ENCODE measurements at places on chromosomes 16 and 17.
A peak's percentile ranks its signal among the peaks of the same experiment; 100 is the strongest.

- no peak for DNase-seq
Observed at GRCh38 chr17:55303701-55304145, 39.0 kb downstream of the HLF start.

DNA sequence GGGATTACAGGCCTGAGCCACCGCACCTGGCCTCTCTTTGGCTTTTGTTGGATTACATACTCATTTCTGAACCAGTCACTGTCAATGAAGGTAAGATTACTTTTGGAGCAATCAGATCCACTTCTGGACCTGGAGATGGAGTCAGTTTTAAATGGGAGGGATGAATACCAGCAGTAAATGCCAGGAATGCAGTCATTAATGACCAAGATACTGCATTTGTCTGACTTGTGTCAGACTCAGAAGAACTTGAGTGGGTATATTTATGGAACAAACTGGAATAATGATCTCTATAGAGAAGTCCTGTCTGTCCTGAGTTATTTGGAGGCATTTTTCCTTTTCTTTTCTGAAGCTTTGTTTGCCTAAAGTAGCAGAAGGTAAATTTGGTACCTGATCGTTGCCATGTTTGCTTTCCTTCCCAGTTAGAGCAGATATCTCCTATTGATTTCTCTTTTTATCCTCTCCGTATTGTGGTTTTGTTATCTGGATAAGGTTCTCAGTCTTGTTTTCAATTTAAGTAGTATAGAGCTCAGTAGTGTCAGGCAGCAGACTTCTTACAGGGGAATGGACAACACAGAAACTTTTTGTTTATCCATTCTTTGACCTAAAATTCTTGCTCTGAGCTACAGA lies 10.7 kb downstream of the NLK start:
- DNase-seq, result no peak

DNA sequence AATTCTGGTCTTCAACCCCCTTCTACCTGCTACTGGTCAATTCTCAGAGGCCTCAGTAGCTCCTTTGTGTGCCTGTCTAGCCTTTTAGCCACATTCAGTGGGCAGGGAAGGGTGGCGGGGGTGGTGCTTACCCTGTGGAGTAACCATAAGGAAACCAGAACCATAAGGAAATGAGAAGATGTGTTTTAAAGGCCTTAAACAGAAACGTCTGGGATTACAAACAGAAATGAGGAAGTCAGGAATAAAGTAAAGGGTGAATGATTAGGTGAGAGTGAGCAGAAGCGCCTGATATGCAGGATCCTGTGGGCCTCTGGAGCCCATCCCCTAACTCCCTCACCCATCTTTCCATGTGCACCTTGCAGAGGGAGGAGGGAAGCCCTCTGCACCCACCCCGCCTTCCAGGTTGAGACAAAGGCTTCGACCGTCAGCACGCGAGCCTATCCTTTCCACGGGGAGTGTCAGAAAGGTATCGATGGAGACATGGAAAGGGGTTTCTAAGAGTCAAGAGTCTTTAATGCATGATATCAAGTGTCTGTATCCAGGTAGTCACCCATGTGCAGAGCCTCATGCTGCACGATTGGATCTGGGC lies 20.4 kb downstream of the KIAA0513 start:
- no peak for DNase-seq

- DNase-seq, result no peak
Observed at GRCh38 chr16:68113059-68113761, 28.0 kb downstream of the NFATC3 start.

DNA sequence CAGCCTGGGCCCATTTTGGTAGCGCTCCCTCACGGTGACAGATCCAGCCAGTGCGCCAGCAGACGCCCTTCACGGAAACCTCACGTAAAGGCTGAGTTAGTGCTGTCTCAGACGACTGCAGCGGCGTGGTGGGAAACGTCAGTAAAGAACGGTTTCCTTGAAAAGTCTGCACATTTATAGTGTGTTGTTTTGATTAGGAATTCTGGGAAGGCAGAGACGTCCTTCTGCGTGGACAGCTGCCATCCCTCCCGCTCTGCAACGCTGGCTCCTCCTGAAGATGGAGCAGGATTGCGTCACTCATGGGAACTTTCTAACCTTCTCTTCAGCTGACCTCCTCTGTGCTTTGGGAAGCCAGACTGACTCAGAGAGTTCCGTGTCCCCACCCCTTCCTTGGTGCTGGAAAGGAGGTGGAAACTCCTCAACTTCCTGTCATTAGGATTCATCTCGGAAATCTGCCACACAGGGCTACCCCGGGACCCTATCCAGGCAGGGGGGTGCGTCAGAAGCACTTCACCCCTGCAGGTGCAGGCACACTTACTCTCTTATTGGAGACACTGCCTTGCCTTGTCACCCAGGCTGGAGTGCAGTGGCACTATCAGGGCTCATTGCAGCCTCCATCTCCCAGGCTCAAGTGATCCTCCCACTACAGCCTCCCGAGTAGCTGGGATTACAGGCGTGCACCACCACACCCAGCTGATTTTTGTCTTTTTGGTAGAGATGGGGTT lies 24.3 kb upstream of the CRISPLD2 start:
- DNase-seq, result no peak

GRCh38 chr16:54066451-54067105 lies 220.0 kb downstream of the IRX3 start:
- no peak for DNase-seq

DNA sequence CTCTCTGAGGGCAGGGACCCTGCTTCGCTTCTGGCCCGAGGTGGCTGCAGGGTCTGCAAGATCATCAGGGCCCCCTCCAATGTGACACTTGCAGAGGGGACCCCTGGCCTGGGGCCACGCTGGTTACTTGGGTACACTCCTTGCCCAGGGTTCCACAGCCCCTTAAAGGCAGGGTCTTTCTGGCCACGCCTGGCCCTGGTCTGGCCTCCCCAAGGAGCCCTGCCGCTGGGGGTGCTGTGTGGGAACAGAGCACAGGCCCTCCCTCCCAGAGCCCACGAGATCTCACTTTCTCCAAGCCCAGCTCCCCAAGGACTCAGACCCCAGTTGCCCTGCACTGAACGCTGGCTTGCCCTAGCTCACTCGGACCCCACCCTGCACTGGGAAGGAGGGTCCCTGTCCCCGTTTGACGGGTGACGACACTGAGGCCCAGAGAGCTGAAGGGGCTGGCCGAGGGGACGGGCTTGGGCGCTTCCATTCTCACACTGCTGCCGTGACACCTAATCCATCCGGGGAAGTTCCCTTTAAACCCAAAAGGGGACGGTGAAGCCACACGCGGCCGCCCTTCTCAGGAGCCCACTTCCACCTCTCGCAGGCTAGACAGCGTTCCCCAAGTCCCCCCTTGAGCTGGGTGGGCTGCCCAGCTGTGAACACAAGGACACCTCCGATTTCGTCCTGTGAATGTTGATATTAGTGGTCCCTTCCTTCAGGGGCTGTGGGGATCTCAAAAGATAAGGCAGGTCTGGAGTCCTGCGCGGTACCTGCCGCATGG lies 26.9 kb upstream of the OSGIN1 start:
- DNase-seq, result no peak

DNA sequence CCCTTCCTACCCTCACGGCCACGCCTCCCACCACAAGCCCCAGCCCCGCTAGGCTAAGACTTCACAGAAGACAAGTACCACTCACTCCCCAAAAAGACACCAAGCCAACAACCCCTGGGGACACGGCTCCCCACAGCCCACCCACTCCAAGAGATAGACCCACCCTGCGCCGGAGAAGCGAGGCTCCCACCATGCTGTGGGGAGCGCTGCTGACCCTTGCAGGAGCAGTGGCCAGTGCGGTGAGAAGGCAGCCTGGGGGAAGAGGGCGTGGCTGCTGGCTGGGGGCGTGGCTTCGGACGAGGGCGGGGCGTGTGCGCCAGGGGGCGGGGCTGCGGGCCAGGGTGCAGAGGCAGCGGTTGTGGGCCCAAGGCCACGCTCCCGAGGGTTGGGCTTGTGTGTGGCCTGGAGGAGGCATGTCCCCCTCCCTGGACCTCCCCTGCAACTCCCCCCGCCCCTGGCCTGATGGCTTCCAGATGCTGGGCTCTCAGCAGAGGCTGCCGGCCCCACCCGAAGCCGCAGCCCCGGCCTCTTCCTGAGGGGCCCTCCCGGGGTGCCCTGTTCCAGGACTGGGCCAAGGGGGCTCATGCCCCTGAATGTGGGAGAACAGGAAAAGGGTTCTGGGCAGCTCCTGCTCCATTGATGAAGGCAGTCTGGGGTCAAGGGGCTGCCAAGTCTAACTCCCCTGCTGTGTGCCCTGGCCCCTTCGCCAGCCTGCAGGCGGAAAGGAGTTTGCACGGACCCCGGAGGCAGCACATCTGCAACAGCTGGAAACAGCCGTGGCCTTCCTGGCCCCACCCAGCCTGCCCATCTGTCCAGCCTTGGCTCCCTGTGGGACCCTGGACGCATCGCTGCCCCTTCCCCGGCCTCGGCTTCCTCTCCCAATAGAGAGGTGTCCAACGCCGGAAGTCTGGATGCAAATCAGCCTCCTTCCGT lies 9.1 kb downstream of the TFAP4 start:
- DNase-seq, result peak; percentile 49

GRCh38 chr17:74185571-74186185 lies 17.8 kb upstream of the RPL38 start:
- DNase-seq, result no peak

GRCh38 chr17:78557598-78558039 lies 19.6 kb downstream of the DNAH17 start:
- DNase-seq, result no peak

- no peak for DNase-seq
Observed at GRCh38 chr16:64391063-64391600, 730.7 kb downstream of the CDH11 start.

DNA sequence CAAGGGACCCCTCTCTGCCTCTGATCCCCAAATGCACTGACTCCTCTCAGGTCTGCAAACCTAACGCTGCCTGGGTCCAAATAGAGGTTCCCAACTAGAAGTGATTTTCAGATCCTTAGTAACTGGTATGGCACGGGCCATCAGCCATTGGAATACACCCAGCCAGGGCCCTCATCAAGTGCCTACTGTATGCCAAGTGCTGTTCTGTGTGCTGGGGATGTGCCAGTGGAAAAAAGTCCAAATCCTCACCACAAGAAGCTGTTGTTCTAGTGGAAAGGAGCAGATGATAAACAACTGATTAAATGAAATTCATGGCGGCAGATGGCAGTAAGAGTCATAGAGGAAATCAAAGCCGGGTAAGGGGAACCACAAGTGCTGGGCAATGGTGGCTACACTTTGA lies 57.2 kb upstream of the MED9 start:
- DNase-seq, result no peak

DNA sequence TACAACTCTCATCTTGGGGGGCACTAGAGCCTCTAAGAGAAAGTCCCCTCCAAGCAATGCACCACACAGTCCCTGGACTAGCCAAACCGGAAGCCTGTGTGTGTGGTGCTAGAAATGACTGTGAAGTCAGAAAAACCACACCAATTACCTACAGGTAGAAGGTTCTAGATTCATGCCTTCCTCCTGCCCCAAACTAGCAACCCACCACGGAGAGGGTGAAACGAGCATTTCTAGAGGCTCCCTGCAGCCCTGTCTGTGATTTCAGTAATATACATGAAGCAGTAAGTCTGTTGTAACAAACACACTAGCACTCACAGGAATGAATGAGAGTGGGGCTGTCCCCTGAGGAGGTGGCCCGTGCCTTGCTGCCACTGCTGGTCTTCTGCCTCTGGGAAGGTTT lies 13.6 kb downstream of the ZFHX3 start:
- DNase-seq, result no peak

- peak; percentile 18 for DNase-seq
Observed at GRCh38 chr17:18182110-18182977, 1.3 kb upstream of the ALKBH5 start.

GRCh38 chr16:53369921-53370320 lies 64.3 kb upstream of the RBL2 start:
- DNase-seq, result no peak

DNA sequence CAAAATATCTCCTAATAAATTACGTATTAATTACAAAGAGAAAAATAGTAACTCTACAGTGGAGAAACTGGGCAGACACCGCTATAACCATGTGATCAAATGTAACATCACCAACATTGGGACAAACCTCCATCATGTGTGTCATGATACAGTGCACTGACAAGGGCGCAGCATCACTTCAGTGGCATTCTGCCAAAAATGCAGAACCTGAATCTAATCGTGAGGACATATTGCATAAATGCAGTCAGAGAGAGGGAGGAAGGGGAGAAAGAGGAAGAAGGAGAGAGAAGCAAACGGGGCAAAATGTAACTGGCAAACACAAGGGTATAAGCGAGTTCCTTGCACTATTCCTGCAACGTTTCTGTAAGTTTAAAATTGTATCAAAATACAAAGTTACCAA lies 74.2 kb upstream of the MARCHF10 start:
- no peak for DNase-seq

DNA sequence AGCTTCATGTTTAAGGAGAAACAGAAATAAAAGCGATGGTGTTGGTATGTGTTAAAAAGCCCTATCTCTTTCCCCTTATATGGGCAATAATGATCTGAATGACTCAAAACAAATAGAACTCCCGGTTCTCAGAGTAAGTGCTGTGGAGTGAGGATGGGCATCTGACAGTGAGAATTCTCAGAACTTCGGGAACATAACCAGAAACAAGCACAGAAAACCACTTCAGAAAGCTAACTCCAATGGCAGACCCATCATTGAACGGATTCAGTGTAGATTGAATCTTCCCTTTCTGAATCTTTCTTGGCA lies 67.2 kb downstream of the CDH8 start:
- DNase-seq, result no peak

- no peak for DNase-seq
Observed at GRCh38 chr16:53664724-53665345, 38.8 kb downstream of the RPGRIP1L start.

- DNase-seq, result no peak
Observed at GRCh38 chr16:11085916-11086315, 141.6 kb downstream of the CLEC16A start.

- no peak for DNase-seq
Observed at GRCh38 chr16:31354394-31355291, at the start of gene ITGAX. Gene ITGAX (plus strand): TSS chr16:31355176. CDS start chr16:31355255, 79 bp downstream.

DNA sequence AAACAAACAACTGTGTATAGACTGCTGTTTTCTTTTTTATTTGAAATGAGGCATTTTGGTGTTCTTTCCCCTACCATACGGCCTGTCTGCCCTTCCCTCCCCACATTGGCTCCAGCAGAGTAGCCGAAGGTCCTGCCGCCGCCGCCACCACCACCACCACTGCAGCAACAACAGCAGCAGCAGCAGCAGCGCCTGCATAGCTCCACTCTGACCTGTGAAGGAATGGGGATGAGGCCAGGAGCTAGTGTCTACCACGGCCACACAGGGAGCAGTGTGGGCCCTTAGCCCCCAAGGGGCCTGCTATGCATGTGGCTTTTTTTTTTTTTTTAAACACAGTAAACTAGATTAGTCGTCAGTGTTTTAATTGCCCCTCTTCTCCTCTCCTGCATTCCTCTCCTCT lies 5.6 kb upstream of the CDK5R1 start:
- no peak for DNase-seq

- peak; percentile 71 for DNase-seq
Observed at GRCh38 chr17:81200695-81201580, 21.8 kb downstream of the CEP131 start.

GRCh38 chr16:183005-183404 lies 2.7 kb downstream of the HBQ1 start:
- no peak for DNase-seq

- DNase-seq, result no peak
Observed at GRCh38 chr16:87945351-87946042, 5.7 kb upstream of the BANP start.
